Activated CD8-positive, alpha-beta memory T cell treated with anti-CD3 and anti-CD28 coated beads for 1 hour (primary cell): ENCODE measurements at places on chromosomes 2 and 18.

DNA sequence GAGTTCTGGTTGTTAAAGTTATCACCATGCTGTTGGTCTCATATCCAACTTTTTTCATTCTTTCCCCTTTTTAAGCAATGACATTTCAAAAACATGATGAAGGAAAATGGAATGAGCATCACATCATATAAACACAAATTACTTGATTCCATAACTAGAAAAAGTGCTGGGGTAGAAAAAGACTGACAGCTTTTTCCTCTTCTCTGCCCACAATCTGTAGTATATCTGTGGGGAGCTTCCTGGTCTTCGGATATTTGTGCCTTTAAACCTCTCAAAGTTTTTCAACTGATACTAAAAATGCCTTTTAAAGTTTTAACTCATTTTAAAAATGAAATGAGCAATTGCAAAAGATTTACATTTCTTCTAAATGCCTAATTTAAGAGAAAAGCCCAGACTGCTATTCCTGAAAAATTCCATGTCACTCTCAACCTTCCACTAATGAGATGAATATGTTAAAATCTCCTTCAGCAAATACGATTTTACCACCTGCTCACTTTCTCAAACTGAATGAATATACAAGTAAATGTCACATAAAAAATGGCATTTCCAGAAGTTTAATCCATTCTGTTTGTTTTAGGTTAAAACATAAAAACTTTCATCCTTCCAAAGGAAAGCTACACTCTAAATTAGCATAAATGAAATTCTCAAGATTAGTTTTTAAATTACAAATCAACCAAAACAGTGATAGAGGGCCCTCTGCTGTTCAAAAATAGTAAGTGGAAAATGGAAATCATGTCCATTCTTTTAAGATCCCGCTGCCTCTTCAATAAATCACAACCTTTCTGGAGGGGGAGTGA is 2.1 kb downstream of the DNAH7 start:
- no peak for DNase-seq

DNA sequence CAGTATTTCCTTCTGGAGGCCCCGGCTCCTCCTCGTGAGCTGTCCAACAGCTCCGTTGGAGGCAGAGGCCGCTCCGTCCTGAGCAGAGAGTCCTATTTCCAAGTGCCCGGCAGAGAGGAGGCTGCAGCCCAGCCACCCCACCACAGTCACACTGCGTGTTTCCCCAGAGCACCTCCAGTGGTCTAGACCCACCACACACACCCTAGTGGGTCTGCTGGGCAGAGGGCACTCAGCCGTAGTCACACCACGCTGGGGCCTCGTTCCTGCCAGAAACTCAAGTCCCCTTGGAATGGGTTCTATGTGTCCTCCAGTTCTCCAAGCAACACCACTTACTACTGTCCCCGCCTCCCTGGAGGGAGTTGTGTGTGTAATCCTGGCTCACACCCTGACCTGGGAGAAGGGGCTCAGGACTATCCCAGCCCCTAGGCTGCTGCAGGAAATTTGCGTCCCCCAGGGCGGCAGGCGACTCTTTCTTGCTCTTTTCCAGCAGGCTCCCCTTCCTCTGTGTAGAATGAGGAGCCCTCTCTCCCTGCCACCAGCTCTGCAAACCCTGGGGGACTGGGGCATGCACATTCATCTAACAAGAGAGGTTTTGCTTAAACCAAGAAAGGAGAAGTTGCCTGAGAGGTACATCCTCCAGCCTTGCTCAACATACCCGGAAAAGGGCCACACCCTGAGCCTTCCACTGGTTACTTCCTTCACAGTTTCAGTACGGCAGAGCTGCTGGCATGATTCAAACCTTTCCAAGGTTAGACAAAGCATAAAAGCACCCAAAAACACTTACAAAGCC is 114.1 kb downstream of the NDUFA10 start:
- no peak for DNase-seq

GRCh38 chr2:117058366-117058765 is 756.1 kb upstream of the DDX18 start:
- DNase-seq = no peak

DNA sequence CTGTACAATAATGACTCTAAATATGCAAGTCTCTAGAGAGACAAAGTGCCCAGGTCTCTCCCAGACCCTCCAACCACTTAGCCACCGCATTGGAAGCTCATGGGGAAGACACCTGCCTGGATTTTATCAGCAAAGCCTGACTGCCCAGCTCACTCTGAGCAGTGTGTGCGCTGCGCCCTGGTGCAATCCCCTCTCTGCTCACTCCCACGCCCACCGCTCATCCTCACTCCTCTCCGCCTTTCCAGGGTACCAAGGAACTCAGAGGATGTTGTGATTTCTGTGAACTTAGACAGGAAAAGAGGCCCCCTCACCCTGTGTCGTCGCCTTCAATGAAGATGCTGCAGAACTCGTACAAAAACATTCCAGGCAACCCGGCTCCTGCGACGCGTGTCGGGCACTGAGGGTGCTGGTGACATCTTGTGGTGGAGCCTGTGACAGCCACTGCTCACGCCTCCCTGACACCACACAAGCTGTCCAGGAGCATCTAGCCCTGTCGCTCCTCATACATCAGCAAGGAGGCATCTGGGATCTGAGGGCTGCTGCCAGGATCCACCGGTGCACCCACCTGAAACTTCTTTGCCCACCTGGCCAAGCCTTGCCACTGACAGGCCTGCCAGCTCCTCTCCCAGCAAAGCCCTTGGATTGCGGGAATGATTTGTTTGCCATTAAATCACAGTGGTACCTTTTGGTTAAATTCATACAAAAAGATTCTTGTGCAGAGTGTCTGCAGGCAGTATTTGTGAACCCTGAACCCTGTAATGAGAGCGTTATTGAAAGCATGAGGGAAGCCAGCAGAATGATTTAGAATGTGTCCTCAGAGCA is 220.4 kb downstream of the ZNF516 start:
- no peak for DNase-seq

- no peak for DNase-seq
These were observed 694.7 kb downstream of the ARHGAP15 start for GRCh38 chr2:143823876-143824275.

GRCh38 chr2:130819608-130820278 is 17.0 kb upstream of the ARHGEF4 start:
- no peak for DNase-seq
